ENCODE measurements at places on chromosomes 1 and 21. TPM values are rescaled to one million over a fixed set of nuclear protein-coding genes. Genes with fewer than 3 reads are reported as not detected.
A peak's percentile ranks its signal among the peaks of the same experiment; 100 is the strongest.

AUNIP gene
- total RNA-seq = not detected

GPR37L1 gene
- not detected for total RNA-seq

MIS18A gene
- total RNA-seq = 3.8 TPM

CELA2B gene
- not detected for total RNA-seq

IL19 gene
- total RNA-seq = not detected

DNA sequence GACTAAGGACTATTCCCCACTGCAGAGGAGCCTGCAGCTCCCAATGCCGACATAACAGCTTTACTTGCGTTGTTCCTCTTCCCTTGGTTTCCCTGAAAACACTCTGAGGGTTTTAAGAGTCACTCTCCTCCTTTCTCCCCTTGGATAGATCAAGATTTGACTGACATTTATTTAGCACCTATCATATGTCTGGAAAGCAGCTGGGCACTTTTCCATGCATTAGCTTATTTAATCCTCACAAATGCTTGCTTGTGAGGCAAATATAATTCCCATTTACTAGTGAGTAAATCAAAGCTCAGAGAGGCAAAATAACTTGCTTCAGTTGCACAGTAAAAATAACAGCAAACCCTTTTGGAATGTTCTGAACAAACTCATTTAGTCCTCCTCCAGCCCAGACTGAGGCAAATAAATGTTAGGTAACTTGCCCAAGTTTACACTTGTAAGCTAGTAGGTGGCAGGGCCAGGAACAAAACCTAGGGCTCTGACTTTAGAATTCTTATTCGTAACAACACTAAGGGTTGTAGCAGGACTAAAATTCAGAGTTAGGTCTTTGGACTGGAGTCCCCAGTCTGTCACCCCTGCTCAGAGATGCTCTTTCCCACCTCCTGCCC lies 81.4 kb downstream of the KCND3 start:
- DNase-seq = no peak

DNA sequence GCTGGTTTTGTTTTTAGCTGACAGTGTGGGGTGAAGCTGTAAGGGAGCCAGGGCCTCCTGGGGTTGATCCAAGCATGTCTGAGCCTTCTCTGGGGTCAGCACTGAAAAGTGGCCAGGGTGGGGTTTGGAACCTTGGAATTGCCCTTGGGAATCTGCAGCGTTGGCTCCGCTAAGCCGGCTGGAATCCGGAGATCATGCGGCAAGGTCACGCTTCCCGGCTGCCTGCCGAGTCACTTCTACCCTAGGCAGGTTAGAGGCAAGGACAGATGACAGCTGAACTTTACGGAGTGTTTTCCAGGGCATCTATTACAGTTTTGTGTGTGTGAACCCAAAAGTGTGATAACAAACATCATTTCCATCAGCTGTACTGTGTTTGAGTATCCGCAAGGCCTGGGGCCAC lies 17.1 kb downstream of the ABCG1 start:
- peak; percentile 78 for DNase-seq

- DNase-seq = no peak
Measured at GRCh38 chr1:241229216-241229615, 127.8 kb downstream of the RGS7 start.

Data from posterior vena cava (tissue), 2 donors.